Left colon (tissue), 2 donors: ENCODE measurements at places on chromosomes 4 and X. TPM values are rescaled to one million over a fixed set of nuclear protein-coding genes. Genes with fewer than 3 reads are reported as not detected.

The PABPC1L2B gene
- not detected for total RNA-seq

The FAM53A gene
- 0.49 TPM for total RNA-seq

The PLP1 gene
- 16.7 TPM for total RNA-seq

The PTCHD1 gene
- 1.9 TPM for total RNA-seq

DNA sequence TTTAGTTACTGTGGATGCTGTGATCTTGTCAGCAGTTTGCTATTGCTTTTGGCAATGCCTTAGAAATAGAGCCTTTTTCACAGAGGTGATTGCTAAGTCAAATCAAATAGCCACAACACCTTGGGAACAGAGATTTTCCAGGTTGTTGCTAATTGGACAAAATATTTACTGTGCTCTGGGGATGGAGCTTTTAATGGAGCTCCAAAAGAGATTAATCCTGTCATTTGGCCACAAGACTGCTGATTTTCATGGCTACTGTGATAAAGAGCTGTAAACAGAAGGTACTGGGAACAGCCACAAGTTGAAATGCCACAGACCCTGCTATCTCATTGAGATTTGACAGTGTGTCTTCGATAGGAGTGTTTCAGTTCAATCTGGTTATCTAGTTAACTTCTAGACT is 1715.2 kb upstream of the ADGRL3 start:
- no peak for DNase-seq

DNA sequence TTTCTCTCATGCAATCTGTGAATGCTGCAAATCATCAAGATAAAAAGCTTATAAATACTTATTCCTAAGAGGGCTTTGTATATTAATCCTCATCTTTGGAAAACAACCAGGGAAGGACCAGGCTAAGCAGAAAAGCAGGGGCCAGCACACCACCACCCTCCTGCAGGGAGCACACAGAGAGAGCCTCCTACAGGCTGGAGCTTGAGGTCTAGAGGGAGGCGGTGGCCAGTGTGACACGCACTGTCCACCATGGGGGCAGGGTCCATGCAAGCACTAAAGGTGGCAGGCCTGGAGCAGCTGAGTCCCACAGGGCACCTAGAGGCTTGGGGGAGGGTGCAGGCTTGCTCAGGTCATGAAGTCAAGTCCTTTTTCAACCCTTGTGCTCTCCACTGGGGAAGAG is 236.9 kb downstream of the TACR3 start:
- DNase-seq: no peak

DNA sequence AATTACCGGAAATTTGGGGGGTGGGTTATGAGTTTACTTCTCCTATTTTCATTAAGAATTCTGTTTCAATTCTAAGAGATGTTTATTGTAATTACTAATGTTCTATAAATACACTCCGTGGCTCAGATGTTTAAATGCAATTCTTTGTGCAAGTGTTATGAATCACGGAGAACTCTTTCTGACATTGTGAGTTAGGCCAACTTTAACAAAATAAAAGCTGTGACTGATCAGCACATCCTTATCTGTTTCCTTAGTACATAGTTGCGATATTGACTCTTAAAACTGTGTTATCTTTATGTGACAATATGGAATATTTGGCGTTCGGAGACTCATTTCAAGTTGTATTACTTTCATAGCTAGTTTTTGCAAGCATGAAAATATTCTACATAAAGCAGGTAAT is 902 bp downstream of the KLHL4 start:
- DNase-seq: no peak
